ENCODE measurements at places on chromosomes 16 and 17.

GRCh38 chr16:81266680-81267095, 28.2 kb downstream of the BCO1 start:
- no peak for DNase-seq

DNA sequence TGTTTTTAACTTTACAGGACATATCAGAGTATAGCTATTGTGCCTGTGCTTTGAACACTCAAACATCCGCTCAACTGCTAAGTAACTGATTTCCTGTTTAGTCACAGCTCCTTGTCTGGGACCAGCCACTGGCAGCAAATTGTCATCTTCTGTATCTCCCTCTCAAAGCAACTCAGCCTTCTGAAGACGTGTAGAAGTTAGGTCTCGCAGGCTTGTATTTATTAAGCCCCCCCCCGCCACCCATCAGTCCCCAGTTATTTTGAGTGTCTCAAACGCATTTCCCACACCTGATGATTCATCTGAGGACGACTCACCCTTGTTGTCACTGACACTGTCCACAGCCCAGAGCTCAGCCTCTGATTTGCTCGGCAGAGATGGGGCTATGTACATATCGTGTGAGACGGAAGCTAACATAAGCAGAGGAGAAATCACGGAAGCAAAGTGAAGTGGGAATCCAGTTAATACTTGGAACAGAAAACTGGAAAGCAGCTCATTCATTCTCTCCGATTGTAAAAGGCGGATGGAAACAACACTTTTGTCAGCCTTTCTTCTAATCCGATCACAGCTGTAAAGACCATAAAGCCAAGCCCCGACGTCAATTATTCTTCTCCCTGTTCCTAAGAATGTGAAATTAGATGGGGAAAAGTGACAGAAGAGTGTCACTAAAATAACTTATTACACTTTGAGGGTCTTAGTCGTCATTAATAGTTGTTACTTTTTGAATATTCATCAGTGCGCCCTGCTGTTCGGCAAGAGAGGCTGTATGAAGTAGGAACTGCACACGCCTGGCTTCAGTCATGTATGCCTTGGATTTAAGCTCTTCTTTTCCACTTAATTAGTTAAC, 64.2 kb downstream of the PITPNC1 start:
- DNase-seq, result peak; percentile 72

DNA sequence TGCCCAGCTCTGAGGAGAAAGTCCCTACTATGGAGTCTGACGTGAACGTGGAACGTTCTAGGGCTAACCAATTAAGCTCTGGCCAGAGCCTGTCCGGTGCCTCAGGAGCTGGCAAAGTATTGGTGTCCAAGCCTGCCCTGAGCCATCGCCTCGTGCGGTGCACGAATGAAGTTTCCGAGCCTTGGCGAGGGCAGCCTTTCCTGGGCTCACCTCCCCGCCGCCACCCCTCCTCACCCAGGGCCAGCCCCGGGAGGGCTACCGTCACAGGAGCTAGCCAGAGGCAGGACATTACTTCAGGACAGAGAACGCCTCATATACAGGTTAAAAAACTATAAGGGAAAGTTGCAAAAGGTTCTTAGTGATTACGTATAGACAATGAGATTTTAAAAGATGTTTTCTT, 23.6 kb upstream of the TRAP1 start:
- no peak for DNase-seq

DNA sequence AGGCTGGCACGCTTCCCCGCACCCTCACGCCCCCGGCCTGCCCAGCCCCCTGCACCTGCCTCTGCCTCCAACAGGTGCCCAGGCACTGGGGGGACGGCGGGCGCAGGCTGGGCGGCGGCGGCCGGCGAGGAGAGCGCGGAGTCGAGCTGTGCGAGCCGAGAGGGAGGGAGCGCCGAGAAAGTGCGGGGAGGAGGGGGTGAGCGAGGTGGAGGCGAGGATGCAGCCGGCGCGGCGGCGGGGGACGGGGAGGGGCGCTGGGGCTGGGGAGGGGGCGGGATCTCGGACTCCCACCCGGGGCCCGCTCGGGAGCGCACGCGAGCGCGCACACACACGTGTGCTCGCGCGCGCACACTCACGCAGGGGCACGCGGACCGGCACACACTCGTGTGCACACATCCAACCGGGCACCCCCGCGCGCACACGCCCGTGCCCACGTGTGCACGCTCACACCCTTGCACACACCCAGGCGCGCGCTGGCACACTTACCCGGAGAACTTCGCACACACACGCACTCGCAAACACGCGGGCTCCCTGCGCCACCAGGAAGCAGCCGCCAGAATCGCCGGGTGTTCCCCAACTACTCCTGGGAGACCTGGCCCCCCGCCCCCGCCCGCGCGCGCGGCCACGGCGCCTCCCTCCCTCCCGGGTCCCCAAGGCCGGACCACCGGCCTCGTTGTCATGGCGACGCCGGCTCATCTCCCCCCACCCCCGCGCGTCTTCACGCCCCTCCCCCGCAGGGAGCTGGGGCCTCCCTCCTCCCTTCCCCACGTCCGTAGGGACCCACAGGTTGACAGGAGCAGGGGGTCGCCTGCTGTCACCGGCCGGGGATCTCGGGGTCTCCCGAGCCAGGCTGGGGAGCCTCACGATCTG, at the start of gene DOC2A:
Gene DOC2A (minus strand): TSS at position 184 of the 870 bp plus-strand sequence. CDS start 805 bp downstream, outside the sequence.
- DNase-seq, result no peak

All from fibroblast of villous mesenchyme (primary cell).